C1 segment of cervical spinal cord (tissue), 14 donors: ENCODE measurements at places on chromosomes 12 and 14.
A peak's percentile ranks its signal among the peaks of the same experiment; 100 is the strongest.

DNA sequence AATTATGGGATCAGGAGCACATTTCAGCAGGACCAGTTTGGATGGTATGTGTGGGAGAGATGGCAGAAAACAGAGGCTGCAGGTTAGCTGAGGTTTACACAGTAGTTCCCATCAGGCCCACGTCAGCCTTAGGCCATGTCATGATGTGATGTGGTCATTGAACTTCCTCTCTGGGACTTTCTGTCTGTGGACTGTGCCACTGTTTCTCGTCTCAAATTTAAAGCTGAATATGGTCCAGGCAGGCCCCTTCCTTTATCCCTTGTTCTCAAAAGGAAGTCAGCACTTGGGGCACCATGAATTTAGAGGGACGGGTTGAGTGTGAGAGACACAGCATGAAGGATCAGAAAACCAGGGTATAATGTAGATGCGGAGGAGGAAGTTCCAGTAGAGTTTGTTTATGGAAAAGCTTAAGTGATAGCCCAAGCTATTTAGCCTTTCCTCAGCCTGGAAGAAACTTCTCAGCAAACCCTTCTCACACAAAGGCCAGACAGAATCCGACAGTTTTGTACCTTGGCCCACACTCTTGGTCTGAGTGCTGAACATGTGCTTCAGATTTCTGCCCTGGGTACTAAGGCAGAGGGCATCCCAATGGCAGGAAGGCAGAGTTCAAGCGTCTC, 3.6 kb upstream of the IGFBP6 start:
- DNase-seq: no peak

DNA sequence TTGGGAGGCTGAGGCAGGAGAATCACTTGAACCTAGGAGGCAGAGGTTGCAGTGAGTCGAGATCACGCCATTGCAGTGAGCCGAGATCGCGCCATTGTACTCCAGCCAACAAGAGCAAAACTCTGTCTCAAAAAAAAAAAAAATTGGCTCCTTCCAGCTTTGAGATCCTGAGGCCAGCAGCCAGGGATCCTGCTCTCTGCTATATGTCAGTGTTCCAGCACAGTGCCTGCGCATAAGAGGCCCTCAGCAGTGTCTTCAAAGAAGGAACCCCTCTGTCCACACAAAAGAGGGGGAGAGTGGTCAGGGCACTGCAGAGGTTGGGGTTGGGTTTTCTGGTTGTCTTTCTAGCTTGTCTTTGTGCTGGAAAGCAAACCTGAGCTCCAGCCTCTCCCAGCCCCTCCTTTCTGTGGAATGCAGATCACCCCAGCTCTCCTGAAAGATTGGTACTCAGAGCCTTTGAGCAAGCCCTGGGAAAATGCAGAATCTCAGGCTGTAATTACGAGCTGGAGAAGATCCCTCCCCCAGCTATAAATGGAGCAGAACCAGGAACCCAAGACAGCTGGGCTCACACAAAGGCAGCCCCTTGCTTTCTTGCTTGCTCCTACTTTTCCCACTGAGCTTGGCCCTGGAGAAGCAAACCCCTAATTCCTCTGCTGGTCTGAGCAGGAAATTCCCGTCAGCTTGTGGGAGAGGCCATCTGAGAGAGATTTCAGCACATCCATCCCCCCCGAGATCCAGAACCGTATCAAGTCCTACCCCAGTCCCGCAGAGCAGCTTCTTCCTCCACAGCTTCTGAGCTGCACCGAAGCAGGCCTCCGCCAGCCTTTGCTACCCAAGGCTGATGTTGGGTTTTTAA, 205.7 kb downstream of the ZFP36L1 start:
- no peak for DNase-seq

- DNase-seq: peak; percentile 47
Observed at GRCh38 chr14:74257078-74257940, 18.1 kb downstream of the VSX2 start.

DNA sequence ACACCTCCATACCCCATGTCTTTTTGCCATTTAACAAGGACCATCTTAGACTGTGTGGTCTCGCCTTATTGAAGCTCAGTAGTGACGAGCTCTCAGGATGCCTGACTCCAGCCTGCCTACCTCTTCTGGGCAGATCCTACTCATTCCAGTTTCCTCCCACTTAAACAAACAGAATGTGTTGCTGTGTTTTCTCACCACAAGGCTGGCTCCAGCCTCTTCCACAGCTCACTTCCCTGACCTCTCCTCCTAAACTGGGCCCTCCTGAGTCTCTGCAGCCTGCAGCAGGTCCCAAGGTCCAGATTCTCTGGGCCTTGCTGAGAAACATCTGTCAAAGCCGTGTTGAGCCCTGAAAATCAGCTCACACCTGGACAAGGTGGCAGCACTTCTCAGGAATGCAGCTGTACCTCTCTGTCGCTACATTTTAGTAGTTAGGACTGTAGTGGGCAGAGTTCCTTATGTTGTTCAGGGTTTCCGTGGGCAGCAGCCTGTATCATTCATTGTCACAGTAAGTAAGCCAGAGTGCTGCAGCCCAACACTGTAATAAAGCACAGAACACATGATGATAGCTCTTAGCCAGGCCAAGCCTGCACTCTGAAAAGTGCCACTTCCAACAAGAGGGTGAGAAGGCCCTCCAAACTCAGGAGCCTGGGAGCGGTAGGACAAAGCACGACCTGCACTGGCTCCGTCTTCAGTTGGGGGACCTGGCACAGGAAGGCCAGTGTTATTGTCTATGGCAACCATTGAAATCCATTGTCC, 68.5 kb downstream of the NKX2-1 start:
- DNase-seq: no peak

- DNase-seq: no peak
Observed at GRCh38 chr14:37678916-37679315, 83.5 kb downstream of the TTC6 start.

GRCh38 chr14:76863724-76864407, 37.7 kb downstream of the LRRC74A start:
- DNase-seq: peak; percentile 16

DNA sequence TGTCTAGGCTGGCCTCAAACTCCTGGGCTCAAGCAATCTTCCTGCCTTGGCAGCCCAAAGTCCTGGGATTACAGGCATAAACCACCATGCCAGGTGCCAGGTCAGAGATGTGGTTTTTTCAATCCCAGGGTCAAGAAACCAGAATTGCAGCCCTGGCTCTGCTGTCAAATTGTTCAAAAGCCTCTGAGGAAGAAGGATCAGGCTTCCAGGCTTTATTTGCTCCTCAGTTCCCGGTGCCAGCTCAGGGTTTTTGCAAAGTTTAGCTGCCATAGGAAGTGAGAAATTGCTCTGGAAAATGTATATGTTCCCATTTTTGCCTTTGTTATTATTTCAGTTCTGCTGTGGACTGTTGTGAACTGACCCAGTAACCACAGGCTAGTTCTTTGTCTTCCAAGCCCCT, 28.7 kb downstream of the WNT5B start:
- DNase-seq: no peak

GRCh38 chr14:75628816-75629215, 31.9 kb downstream of the ERG28 start:
- no peak for DNase-seq

DNA sequence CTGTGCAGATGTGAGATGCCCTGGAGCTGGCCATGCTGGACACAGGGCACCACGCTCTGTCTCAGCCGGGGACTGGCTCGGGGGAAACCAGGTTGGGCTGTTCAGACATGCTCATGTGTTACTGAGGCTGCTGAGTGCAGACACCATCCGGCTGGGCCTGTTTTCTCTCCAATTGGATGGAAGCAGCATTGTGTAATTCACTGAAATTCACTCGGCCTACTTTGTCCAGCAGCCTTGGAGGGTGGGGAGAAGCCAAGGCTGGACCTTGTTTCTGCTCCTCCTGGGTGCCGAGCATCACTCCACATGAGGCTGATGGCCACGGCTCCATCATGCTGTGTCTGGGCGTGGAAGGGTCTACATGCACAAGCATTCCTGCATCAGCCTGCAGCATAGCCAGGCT, 130.7 kb downstream of the SMOC1 start:
- DNase-seq: no peak

- DNase-seq: no peak
Observed at GRCh38 chr14:65461730-65462129, 49.2 kb downstream of the FUT8 start.

DNA sequence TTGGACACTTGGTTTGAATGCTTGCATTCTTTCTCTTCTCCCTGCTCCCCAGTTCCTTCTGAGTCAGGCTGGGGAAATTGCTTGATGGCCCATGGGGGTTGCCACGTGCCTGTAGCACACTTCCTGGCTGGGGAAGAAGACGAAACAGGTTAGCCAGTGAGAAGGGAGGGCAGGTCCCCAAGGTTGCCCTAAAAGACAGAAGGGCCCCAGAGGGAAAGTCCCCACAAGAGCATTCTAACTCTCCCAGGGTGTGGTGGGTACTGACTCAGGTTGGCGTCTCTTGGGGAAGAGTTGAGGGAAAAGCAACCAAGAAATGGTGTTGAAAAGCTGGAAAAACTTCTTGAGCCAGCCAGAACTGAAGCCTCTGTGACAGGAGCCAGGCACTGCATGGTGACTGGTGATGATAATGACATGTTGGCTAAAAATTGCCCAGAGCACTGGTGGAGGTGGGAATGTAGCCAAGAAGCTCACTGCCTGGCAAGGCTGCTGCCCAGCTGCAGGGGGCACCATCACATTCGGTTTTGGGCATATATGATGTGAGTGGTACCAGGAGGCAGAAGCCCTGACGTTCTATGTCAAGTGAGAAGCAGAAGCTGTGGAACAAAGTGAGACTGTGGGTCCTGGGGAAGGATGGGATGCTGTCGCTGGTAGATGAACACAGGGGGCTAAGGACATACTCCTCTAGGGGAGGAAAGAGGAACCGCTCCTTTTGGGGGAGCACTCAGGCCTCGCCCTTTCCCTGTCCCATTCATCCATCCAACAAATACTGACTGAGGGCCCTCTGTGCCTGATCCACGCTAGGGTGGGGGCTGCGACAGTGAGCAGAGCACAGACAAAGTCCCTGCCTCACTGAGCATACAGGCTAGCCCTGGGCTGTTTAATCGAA, 8.1 kb upstream of the RABGGTA start:
- DNase-seq: no peak

DNA sequence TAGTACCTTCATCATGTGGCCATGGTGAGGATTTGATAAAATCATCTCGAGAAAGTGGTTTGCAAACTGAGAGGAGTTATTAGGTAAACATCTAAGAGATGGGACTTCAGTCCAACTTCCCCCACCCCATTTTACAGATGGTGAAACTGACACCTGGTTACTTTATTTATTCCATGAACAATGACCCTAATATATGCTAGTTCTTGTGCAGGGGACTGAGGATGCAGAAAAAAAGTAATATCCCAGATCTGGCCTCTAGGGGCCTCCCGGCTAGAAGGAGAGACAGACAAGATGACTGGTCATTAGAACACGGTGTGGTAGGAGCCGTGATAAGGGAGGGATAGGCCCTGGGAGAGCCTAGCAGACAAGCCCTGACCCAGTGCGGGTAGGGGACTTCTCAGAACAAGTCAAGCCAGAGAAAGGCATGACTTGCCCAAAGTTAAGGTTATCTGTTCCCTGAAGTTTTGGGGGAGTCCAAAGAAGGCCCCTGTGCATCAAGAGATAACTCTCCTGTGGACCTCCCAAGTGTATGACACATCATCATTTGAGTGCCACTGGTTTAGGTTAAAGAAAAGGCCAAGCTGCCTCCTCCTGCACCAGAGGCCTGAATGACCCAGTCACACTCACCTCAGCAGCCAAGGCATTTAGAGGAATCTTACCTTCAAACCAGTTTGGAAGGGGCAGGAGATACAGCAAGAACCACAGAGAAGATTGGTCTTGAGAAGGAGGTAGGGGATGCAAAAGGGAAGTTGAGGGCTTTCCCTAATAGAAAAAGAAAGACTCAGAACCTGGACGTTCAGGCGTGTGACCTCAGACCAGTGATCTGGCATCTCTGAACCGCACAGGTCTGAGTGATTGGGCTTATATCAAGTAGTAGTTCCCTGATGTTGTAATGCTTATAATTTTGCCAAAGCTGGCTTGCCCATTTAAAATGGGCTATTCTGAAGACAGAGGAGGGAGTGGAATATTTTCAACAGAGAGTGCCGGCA, 1.6 kb downstream of the CMKLR1 start:
- no peak for DNase-seq

DNA sequence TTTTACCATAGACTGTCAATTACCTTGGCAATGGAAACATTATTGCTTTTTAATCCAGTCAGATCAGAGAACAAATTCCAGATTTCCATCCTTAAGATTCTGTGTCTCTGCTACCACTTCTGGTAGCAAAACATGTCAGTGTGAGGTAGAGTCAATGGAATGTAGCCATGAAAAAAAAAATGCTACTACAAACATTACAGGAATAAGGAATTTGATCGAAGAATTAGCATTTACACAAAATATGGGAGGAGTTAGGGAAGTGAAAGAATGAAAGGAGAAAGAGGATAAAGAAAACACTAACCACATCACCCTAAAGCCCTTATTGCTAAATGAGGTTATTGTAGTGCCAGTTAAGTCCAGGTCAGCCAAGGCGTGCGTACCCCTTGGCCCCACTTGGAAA, 9.2 kb downstream of the MED21 start:
- DNase-seq: no peak

GRCh38 chr12:106025129-106025528, 113.6 kb downstream of the NUAK1 start:
- DNase-seq: no peak

- no peak for DNase-seq
Observed at GRCh38 chr12:68675101-68675842, 11.5 kb upstream of the NUP107 start.

DNA sequence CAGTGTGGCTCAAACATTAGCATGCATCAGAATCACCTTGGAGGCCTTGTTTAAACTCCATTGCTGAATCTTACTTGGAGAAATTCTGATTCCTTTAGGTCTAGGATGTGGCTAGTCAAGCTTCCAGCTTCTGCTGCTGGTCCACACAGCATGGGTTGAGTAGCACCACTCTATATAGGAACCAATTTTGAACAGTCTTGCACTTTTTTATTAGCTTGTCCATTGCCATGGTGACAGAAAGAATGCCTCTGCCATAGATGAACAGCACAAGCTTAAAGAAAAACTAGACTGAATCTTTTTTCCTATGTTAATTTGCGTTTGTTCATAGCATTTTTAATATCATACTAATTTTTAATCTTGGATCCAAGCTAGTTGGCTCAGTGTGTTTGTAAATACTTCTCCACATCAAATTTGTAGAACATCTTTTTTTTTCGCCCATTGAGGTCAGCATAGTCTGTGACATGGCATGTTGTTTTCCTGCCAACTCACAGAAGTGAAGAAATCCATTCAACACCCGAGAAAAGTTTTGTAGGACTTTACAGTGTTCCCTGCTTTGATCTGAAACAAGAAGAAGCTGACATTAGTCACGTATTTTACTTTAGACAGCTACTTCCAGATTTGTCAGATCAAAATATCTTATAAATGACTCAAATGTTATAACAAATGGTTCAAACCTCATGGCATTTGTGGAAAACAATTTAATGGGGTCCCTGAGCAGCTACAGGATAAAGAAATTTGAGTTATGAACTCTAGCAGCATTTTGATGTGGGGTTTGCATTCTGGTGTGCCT, 438.8 kb downstream of the EGLN3 start:
- no peak for DNase-seq

DNA sequence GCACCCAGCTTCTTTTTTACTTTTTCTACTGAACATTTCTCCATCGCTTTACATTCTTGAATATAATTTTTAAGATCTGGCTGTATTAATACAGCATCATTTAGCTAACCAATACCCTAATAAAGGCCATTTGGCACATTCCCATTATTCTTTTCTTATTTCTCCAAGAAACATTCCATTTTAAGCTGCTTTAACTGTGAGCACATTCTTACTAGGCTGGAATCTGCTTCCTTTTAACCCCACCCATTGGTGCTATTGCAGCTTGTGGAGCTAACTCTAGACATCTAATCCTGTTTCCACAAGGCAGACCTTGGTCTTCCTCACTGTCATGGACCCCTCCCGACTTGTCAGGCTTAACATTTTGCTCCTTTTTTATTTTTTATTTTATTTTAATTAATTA, 15.2 kb downstream of the CALM1 start:
- no peak for DNase-seq

GRCh38 chr12:94481734-94482133, 22.1 kb upstream of the CEP83 start:
- DNase-seq: no peak
